Smooth muscle cell of the brain vasculature (primary cell): ENCODE measurements at places on chromosomes 11 and 22.

DNA sequence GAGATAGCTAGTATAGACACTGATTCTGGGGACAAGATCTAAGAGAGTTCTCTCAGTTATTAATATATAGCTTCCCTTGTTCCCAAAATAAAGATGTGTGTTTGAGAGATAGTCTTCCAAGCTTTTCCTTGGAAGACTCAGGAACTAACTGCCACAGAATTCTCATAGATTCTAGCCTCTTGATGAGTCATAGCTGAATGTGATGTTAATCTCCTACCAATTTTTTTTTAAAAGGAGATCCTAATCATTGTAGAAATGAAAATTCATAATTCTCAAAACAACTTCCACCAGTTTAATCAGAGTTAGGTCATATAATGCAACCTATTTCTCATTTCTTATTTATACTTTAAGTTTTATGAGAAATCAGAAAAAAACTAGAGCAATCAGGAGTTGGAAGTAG is 148.8 kb downstream of the JRKL start:
- DNase-seq, result no peak

GRCh38 chr11:55658031-55658573 is 3.9 kb upstream of the OR4C6 start:
- DNase-seq, result no peak

DNA sequence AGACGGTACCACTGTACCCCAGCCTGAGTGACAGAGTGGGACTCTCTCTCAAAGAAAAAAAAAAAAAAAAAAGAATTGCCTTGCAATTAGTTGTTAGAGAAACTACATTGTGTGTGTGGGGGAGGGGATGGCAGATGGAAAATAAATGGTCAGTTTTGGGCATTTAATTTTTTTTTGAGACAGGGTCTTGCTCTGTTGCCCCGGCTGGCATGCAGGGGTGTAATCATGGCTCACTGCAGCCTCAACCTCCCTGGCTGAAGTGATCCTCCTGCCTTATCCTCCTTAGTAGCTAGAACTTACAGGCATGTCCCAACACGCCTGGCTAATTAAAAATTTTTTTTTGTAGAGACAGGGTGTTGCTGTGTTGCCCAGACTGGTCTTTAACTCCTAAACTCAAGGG is 36.4 kb downstream of the WEE1 start:
- no peak for DNase-seq

- DNase-seq, result no peak
Observed at GRCh38 chr11:91396236-91397133, 828.1 kb upstream of the FAT3 start.

- no peak for DNase-seq
Observed at GRCh38 chr11:20597680-20598484, 1.5 kb upstream of the SLC6A5 start.

DNA sequence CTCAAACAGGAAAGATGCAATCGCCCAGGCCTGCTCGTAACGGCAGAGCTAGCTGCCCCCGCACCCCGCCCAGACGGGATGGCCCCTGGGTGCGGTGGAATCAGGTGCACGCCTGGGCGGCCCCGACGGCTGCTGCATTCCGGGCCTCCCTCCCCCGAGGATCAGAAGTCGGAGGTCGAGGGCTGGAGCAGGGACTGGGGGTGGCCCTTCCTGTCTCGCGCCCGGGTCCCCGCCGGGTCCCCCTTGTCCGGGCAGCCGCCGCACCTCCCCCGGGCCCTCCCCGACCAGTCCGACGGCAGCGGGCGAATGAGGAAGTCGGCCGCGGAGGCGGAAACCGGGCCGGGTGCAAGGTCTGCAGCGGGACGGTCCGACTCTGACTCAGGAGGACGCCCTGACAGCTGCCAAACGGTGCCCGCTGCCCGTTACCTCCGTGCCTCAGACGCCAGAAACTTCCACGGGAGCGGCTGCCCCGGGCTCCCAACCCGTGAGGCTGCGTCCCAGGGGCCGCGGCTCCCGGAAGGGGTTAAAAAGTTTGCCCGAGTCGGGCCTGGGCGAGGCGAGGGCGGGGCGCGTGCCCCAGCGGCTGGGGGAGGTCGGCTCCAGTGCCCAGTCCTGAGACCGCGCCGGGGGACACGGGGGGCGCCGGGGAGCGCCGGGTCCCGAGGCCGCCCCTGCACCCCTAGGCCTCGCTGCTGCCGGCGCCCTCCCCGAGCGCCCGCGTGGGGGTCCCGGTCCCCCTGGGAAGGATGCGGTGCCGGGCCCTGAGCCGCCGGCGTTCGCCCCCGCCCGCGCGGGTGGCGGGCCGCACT is 663 bp downstream of the MYH9 start:
- no peak for DNase-seq

DNA sequence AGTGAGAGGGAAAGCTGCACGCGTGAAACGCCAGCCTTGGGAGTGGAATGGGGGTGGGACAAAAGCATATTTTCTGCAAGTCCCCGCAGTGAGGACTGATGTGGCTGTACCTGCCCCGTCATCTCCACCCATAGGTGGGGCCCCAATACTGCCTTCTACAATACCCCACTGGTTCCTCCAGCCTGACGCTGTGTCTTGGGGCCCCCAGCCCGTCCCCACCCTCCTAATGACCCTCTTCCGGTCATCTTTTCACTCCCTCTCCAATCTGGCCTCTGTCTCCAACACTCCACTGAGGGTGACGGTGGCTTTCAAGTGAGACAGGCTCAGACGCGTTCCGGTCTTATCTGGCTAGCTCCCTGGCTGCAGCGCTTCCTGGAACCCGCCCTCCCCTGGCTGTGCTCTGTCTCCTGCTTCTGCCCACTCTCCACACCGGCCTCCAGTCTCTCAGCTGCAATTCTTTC is 104.2 kb downstream of the MICAL3 start:
- DNase-seq, result no peak

DNA sequence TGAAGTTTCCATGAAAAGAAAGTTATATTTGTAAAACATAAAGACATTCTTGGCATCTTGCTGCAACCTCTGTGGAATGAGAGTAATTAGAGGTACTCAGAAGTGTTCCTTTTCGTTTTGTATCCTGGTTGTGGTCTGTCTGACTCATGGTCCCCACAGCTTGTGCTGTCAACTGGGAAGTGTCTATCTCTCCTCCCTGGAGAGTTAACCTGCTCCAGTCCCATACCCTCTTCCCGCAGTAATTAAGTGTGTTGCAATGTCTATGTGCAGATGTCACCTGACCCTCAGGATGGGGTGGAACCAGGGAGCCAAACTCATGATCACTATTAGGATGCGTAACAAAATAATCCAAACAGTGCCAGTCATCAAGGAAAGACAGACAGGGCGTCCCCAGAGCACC is 23.0 kb upstream of the ZDHHC13 start:
- no peak for DNase-seq

DNA sequence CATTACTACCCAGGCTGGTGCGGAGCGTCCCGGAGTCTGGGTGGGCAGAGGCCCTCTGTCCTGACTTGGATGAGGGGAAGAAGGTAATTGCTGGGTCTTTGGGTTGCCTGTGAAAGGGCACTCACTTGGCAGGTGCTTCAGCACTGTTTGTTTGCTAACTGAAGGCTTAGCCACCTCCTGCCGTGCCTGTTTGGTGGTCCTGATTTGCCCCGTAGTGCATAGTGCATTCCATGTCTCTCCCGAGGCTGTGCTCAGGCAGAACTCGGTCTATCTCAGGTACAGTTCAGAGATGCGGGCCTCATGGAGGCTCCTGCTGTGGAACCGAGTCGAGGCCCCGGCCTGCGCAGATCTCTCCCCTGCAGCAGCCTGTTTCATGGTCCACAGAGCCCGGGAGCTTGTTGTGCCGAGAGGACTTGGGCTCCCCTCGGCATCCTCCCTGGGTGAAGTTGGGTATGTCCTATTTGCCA is 146.2 kb downstream of the TBC1D22A start:
- DNase-seq, result no peak

DNA sequence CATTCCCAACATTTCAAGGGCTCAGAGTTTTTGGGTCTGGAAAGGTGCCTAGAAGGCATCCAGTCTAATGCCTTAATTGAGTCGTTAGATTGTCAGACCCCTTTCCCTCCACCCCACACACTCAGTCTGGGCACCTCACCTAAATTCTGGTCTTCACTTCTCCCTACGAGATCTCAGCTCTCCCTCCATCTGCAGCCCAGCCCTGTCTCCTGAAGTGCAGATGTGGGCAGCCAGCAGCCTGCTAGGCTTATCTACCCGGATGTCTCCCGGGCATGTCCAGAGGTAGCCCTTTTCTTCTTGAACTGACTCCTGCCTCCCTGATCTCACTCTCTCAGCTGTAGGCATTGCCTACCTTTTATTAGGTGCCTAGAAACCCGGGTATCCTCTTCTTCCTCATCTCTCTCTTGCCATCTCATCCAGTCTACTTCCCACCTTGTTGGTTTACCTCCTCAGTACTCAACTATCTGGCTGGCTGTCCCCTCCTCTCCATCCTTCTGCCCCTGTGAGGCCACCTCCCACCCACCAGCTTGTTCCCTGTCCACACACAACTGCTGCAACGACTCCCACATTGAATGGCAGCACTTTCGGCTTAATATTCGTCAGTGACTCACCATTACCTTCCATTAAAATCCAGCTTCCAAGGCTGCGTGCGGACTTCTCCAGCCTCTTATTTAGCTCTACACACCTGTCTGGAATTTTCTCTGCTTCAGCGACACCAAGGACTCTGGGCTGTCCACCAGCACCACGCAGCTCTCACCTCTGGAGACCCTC is 6.2 kb downstream of the SEPTIN3 start:
- DNase-seq, result no peak

DNA sequence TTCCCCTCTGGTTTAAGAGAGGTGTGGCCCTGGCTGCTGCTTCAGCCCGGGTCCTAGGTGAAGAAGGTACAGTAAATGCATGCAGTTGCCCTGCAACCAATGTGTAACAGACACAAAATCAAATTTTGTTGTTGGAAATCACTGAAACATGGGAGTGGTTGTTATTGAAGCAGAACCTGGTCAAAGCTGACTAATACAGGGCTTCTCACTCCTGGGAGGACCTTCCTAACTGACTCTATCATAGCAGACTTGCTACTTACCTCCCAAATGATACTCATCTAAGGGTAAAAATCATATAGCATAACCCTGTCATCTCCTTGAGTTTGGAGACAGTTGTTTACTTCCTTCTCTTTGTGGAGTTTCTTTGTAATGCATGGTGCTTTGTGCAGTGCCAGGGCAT is 52.6 kb downstream of the SLC1A2 start:
- no peak for DNase-seq

DNA sequence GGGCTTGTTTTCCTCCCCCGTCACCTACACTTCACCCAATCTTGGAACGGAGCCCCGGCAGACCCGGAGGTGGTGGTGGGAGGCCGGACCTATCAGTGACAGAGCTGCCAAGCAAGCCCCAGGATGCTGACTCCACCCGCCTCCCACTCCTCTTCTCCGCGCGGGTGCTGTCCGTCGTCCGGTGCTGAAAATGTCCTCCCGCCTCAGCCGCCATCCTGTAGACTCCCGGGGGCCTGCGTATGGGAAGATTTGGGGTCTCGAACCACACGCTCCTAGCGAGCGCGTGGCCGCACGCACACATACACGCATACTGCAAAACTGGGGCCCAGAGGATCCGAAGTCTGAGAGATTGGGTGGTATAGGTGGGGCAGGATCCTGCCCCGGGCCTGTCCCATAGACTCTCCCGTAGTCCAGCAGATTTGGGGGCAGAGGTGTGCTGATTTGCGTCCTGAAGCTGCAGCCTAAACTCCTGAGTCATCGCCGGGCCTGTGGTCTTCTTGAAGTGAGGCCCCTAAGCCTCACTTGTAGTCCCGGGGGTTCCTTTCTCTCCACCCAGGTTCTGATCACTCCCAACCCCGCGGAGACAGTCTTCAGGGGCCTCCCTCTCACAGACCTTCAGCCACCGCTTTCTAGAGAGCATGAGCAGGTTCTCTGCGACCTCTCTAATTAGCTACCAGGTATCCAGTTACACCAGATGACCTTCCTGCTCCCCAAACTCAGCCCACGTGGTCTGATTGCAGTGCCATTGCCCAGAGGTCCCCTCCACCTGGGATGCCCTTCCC is 796 bp upstream of the YIF1A start:
- no peak for DNase-seq

GRCh38 chr22:47472636-47473035 is 710.2 kb downstream of the TBC1D22A start:
- no peak for DNase-seq

- DNase-seq, result no peak
Observed at GRCh38 chr11:74011360-74012073, 2.6 kb upstream of the UCP3 start.

DNA sequence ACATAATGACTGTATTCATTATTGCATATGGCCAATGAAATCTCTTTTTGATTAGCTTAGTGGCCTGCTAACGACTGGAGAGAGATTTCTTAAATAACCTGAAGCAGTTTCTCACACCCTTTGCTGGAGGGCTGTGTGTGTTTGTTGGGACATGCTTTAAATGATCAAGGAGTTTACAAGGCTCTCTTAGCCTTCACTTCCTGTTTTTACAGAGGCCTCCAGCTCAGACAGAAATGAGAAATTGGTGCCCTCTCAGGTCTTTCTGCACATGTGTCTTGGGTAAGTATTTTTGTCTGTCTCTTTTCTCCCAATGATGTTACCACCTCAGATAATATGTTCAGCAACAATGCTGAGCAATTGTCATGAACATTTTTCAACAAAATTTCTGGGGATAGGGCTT is 884.4 kb upstream of the CNTN5 start:
- DNase-seq, result no peak

- no peak for DNase-seq
Observed at GRCh38 chr11:132006884-132007580, 636.6 kb downstream of the NTM start.

DNA sequence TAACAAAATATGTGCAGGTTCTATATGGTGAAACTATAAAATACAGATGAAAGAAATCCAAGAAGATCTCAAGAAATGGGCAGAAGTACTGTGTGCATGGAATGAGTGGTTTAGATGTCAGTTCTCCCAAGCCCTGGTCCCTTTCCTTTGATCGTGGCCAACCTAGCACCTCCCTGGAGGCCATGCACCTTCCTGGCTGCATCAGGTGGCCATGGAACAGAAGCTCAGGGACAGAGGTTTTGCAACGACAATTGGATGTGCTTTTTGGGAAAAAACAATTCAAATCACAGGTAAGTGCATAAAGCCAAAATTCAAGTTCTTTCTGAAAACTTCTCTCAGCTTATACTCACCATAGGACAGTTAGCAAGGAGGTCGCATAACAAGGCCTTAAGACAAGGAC is 54.0 kb upstream of the SLC22A12 start:
- DNase-seq, result no peak

DNA sequence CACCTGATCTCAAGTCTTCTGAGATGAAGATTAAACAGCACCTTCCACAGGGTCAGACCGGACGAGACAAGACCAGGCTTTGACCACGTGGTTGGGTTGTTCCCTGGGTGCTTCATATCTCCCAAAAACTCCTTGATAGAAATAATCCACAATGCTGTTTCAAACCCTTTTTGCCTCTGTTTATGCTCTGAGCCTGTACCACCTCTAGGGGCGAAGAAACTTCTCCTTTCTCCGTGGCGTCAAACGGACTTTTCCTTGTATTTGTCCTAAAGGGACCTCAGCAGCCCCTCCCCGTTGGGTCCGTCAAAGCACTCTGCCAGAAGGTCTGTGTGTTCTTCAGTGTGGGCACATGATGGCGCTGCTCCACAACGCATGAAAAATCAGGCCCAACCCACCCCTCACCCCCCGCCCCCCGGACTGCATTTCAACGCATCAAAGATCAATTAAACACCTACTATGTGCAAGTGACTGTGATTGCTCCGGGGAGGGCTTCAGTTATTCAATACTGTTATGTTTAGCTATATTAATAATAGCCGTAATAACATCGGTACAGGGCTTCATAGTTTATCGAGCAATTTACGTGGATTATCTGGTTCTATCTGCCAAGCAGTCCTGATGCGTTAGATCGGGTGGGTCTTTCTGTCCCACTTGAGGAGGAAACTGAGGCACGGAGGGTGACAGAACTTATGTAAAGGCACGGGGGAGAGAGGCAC is 17.3 kb upstream of the EIF3D start:
- no peak for DNase-seq
